Glomerular endothelial cell (primary cell): ENCODE measurements at places on chromosomes 11 and 22. TPM values are rescaled to one million over a fixed set of nuclear protein-coding genes. Genes with fewer than 3 reads are reported as not detected.

TTLL1 gene
- 11.7 and 18.8 TPM in 2 replicates for total RNA-seq

GRCh38 chr11:12832480-12833224 lies 158.4 kb downstream of the TEAD1 start:
- DNase-seq = no peak

DNA sequence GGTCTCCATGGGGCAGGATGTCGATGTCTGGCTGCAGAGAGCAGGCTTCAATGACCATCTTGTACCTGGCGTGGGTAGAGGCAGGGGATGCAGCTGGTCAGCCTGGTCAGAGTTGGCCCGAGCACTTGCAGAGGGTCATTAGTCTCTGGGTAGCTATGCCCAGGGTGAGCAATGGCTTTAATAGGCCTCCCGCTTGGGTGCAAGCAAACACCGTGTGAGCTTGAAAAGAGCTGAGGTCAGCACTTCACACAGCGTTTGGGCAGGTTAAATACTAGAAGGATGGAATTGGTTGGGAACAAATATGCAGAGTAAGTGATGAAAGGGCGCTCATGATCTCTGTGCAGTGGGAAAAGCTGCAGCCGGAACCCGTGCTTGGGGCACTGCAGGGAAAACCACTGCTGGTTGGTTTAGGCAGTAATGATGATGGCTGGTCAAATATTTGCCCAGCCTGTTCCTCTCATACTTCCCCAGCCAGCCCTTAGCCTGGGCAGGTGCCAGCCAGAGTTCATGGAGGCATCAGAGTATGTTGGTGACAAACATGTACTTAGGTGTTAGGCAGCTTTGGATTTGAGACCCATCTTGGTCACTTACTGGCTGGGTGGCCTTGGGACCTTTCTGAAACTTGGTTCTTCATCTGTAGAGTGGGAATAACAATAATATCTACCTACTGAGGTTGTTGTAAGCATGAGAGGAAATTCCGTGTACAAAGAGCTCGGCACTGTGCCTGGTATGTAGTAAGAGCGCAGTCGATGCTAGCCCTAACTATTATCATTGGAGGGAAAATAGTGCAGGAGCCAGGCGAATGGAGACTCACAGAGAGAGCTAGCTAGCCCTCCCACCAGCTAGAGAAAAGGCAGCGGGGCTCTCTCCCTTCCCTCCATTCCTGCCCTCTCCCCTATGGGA lies 25.2 kb upstream of the KCNJ11 start:
- DNase-seq = no peak

GRCh38 chr22:31773416-31773815 lies 19.6 kb downstream of the DEPDC5 start:
- DNase-seq = no peak

TREH gene
- not detected in 2 replicates for total RNA-seq

DNA sequence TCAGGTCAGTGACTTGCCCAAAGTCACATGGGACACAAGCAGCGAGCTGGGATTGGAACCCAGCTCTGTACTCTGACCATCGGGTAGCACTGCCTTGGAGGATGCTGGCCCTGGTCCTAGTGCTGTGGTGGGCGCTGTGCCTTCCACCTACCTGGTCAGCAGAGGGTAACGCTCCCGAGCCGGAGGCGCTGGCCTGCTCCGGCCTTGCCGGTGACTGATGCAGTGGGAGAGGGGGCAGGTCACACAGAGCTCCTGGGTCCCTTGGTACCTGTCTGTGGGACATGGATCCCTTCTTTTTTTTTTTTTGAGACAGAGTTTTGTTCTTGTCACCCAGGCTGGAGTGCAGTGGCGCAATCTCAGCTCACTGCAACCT lies 43.0 kb downstream of the CACNA1I start:
- DNase-seq = no peak

GRCh38 chr22:35301372-35301874 lies 1.7 kb downstream of the TOM1 start:
- DNase-seq = no peak

CTSW gene
- 0.35 TPM in 1 of 2 replicates, not detected in the other for total RNA-seq

DNA sequence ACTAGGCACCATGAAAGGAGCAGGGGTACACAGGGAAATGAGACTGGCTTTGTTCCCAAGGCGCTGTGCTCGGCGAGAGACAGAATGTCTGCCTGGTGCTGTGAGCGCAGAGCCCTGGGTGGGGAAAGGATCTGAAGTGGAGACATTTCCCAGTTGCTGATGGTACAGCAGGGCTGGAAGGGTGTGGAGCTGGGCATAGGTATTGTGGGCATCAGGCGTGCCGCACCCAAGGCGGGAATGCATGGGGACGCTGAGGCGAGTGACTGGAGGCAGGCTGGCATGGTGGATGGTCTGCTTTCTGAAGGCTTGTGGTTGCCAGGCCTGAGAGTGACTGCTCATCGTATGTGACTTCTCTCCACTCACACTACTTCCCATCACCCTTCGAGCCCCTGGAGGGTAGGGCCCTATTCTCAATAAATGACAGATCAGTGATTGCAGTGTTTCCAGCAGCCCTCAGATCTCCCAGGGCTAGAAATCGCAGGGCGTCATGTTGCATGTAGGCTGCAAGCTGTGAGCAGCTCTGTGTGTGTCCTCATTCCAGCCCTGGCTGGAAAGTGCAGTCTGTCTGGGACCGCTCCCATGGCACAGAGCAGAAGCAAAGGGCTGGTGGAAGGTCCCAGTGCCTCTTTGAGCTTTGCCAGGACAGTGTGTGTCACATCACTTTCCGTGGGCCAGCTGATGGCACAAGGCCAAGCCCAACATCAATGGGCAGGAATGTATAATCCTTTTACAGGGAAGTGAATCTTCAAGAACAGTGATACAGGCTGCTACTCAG lies 67.7 kb downstream of the TBC1D22A start:
- DNase-seq = no peak

RPS6KB2 gene
- 39.4 and 39.9 TPM in 2 replicates for total RNA-seq

DNA sequence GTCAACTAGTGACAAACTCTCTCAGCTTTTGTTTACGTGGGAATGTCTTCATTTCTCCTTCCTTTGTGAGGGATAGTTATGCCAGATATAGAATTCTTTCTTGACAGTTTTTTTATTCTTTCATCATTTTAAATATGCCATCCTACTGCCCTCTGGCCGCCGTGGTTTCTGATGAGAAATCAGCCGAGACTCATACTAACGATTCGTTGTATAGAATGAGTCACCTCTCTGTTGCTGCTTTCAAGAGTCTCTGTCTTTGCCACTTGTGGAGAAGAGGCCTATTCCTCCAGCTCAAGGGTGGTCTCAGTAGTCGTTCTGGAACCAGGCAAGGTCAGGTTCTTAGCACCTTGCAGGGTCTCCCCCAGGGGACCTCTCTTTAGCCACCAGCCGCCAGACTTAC lies 8.0 kb downstream of the MYO7A start:
- DNase-seq = no peak
